ENCODE measurements at places on chromosomes 3 and 15. TPM values are rescaled to one million over a fixed set of nuclear protein-coding genes. Genes with fewer than 3 reads are reported as not detected.

Gene GASK1A
- total RNA-seq, result not detected

DNA sequence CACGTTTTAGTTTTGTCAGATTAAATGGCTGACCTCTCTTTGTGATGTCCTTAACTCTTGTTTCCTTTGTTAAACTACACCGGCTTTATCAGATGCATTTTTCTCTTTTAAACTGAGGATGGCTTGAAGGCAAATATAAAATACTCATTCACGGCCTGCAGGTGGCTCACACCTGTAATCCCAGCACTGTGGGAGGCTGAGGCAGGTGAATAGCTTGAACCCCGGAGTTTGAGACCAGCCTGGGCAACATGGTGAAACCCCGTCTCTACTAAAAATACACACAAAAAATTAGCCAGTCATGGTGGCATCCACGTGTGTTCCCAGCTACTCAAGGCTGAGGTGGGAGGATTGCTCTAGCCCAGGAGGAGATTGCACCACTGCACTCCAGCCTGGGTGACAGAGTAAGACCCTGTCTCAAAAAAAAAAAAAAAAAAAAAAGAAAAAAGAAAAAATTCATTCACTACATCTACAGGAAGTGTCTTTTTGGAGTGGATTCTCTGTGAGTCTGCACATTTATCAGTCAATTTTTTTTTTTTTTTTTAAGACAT is 34.7 kb upstream of the SACM1L start:
- DNase-seq, result no peak
- no peak overlapping the region for H3K27ac ChIP-seq
- no peaks in the 10 kb centered on the region for H3K27me3 ChIP-seq
- H3K4me3 ChIP-seq, result no peak overlapping the region

DNA sequence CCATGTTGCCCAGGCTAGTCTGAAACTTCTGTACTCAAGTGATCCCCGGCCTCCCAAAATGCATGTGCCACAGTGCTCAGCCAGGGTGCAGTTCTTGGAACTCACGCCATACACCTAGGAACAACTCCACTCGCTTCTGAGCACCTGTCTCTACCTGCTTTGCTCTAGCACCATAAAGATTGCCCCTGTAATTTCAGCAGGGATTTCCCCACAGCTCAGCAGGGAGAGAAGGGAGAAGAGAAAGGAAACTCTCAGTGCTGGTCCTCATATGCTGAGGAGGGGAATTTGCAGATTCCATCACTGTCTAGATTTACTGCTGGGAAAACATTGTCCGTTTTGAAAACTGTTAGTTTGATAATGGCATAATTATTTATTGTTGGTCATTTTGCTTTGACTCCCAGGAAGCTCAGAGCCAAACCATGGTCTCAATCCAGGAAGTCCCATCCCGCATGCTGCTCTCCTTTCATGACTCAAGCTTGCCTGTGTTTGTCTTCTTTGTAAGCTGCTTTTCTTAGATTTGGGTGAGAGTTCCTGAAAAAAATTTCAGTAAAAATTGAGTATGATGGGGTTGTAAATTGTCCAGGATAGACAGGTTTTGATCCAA is 24.2 kb downstream of the TRIM71 start:
- H3K27ac ChIP-seq, result peak overlapping the region; percentile 50
- H3K36me3 ChIP-seq, result no peaks in the 10 kb centered on the region
- no peak for DNase-seq
- no peak overlapping the region for H3K4me3 ChIP-seq

GRCh38 chr15:58147171-58147611 is 9.0 kb downstream of the AQP9 start:
- H3K36me3 ChIP-seq, result no peaks in the 10 kb centered on the region
- no peak overlapping the region for H3K4me3 ChIP-seq
- H3K27me3 ChIP-seq, result no peaks in the 10 kb centered on the region
- H3K4me1 ChIP-seq, result no peaks in the 10 kb centered on the region

GRCh38 chr15:76625267-76625666 is 279.9 kb downstream of the SCAPER start:
- no peaks in the 10 kb centered on the region for H3K27me3 ChIP-seq
- H3K4me1 ChIP-seq, result no peaks in the 10 kb centered on the region
- DNase-seq, result no peak
- H3K36me3 ChIP-seq, result no peaks in the 10 kb centered on the region

GRCh38 chr3:112931736-112932521 is 43.0 kb downstream of the CD200R1 start:
- H3K27ac ChIP-seq, result no peak overlapping the region
- H3K4me3 ChIP-seq, result no peak overlapping the region
- no peaks in the 10 kb centered on the region for H3K36me3 ChIP-seq
- H3K4me1 ChIP-seq, result no peaks in the 10 kb centered on the region
- H3K27me3 ChIP-seq, result no peaks in the 10 kb centered on the region

DNA sequence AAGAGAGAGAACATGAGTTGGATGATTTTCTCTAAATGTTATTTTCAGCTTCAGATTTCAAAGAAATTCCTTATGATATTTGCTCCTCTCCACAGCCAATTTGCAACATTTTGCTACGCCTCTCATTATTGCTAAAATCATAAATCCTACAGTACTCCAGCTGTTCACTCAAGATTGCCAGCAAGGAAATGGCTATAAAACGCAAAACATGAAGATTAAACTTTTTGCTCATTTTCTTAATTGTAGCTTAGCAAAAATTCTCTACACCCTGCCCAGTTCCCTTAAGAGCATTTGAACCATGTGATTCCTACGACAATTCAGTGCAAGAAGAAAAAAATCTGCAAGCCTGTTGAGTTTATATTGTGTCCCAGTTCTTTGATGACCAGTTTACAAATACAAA is 6.8 kb downstream of the CHRNA3 start:
- H3K27ac ChIP-seq, result no peak overlapping the region
- H3K4me1 ChIP-seq, result no peaks in the 10 kb centered on the region
- no peaks in the 10 kb centered on the region for H3K27me3 ChIP-seq
- H3K4me3 ChIP-seq, result no peak overlapping the region

- H3K36me3 ChIP-seq, result no peaks in the 10 kb centered on the region
- no peak for DNase-seq
- H3K27me3 ChIP-seq, result no peaks in the 10 kb centered on the region
- no peak overlapping the region for H3K4me3 ChIP-seq
Observed at GRCh38 chr3:148265841-148266240, 431.9 kb upstream of the AGTR1 start.

Gene TTLL13
- not detected for total RNA-seq

DNA sequence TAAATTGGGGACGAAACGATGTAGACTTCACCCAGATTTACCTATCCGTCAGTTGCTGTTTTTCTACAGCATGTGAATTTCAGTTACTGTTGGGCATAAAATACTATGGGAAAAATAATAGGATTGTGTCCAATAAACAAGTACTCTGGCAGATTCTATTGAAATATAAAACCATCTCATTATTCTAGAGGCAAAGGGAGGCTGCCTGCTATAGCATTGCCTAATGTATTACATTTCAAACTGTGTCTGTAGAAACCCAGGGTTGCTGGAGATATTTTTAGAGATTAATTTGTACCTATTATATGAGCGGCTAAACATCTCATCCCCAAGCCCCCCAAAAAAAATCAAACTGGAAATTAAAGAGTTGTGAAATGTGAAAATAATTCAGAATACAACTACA is 159.6 kb upstream of the IL12A start:
- peaks cover 11% of the 10 kb centered on the region for H3K4me1 ChIP-seq
- H3K27me3 ChIP-seq, result no peaks in the 10 kb centered on the region
- no peaks in the 10 kb centered on the region for H3K36me3 ChIP-seq
- DNase-seq, result no peak
- H3K27ac ChIP-seq, result no peak overlapping the region

Gene TMIE
- not detected for total RNA-seq

- H3K4me3 ChIP-seq, result no peak overlapping the region
- H3K27me3 ChIP-seq, result no peaks in the 10 kb centered on the region
- H3K27ac ChIP-seq, result no peak overlapping the region
- no peak for DNase-seq
- no peaks in the 10 kb centered on the region for H3K4me1 ChIP-seq
Observed at GRCh38 chr15:66153549-66154415, 99.8 kb downstream of the MEGF11 start.

DNA sequence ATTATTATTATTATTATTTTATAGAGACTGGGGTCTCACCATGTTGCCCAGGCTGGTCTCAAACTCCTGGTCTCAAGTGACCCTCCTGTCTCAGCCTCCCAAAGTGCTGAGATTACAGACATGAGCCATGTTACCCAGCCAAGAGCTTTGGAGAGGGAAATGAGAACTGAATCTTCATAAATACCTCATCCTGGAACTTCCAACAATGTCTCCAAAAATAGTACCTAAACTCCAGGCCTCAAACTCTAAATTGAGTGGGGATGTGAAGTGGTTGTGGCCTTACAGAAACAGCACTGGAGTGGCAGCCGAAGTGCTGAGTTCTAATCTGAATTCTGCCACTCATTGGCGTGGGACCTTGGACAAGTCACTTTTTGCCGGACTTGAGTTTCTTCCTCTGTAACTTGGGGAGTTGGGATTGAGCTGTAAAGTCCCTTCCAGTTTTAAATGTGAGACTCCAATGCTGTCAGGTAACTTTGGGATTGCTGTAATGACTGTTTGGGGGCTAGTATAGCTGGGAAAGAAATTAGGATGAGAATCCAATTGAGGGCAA is 10.0 kb upstream of the SRP14 start:
- H3K36me3 ChIP-seq, result no peaks in the 10 kb centered on the region
- H3K4me3 ChIP-seq, result no peak overlapping the region
- no peak for DNase-seq
- peaks cover 31% of the 10 kb centered on the region for H3K4me1 ChIP-seq
- H3K27ac ChIP-seq, result no peak overlapping the region
- no peaks in the 10 kb centered on the region for H3K27me3 ChIP-seq

- no peaks in the 10 kb centered on the region for H3K27me3 ChIP-seq
- H3K27ac ChIP-seq, result no peak overlapping the region
- H3K4me3 ChIP-seq, result no peak overlapping the region
- no peak for DNase-seq
- H3K4me1 ChIP-seq, result peaks cover 14% of the 10 kb centered on the region
- no peaks in the 10 kb centered on the region for H3K36me3 ChIP-seq
Observed at GRCh38 chr3:179196098-179196497, 47.9 kb downstream of the PIK3CA start.

DNA sequence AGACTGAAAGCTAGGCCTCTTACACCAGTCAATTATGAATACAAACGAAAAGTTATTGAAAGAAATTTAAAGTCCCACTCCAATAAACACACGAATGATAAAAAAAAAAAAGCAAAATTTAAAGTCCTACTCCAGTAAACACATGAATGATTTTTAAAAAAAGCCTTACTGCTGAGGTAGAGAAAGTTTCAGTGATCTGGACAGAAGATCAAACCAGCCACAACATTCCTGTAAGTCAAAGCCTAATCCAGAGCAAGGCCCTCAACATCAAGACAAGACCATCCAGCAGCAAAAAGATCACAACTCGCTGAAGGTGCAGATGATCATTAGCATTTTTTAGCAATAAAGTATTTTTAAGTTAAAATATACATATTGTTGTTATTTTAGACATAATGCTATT is 95.6 kb upstream of the LIPC start:
- no peak overlapping the region for H3K4me3 ChIP-seq
- H3K4me1 ChIP-seq, result peaks cover 24% of the 10 kb centered on the region
- H3K36me3 ChIP-seq, result no peaks in the 10 kb centered on the region

DNA sequence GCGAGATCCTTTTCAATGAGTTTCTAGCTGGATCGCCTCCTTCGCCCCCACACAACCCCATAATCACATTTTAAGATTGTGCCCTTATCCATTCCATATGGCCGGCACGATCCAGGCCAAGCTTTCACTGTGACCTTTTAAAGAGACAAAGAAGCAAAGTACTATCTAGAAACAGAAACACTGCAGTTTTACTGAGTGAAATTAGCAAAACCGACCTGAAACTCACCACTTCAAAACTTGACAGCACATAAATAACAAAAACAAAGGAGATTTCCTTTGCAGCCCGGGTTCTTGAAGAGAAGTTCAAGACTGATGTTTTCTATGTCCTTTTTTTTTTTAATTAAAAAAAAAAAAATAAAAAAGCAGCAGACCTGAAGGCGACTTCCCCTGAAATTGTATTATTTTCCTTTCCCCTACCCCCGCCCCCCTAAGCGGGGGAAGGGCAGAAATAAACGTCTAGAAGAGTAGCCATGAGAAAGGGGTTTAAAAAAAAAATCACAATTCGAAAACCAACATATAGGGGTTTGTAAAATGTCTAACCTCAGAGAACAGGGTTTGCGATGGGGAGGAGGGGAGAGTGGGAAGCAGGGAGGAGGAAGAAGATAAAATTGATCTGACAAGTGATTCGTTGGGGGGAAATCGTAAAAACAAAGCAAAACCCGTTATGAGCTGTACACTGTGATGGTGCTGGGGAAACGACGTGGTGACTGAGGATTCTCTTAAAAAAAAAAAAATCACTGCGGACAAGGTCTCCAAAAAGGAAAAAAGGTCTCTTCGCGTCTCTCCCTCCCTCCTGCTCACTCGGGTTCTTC is 1.5 kb downstream of the SATB1 start:
- peaks cover 8% of the 10 kb centered on the region for H3K4me1 ChIP-seq
- H3K27ac ChIP-seq, result peak overlapping the region; percentile 49
- no peak for DNase-seq
- no peaks in the 10 kb centered on the region for H3K27me3 ChIP-seq
- no peaks in the 10 kb centered on the region for H3K36me3 ChIP-seq

Gene ADGRG7
- total RNA-seq, result 4.2 TPM

DNA sequence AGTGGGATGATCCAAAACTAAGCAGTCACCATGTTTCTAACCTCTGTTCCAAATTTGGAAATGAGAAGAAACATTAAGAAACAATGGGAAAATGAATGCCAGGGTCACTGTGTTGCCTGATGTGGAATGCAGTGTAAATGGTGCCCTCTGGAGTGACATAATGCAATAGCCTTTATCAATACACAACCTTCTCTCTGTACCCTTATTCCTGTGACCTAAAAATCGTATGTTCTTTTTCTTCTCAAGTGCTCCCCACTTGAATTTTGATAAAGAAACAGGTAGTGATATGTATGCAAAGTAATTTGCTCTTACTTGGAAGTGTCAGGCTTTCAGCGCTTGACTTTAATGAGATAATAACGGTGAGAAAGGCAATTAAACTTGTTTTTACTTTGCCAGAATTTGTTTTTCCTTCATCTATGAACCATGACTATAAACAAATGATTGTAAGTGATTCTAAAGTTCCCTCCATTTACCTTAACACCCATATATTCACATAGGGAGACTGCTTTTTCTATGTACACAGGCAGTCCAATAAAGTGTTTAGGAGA is 145.8 kb upstream of the THRB start:
- H3K4me1 ChIP-seq, result peaks cover 29% of the 10 kb centered on the region
- H3K27me3 ChIP-seq, result no peaks in the 10 kb centered on the region
- DNase-seq, result no peak
- H3K36me3 ChIP-seq, result no peaks in the 10 kb centered on the region
- H3K27ac ChIP-seq, result peak overlapping the region; percentile 60
- no peak overlapping the region for H3K4me3 ChIP-seq

Measured in Caco-2 (cell line).